ACHN (cell line): ENCODE measurements at places on chromosomes 2 and 18.

DNA sequence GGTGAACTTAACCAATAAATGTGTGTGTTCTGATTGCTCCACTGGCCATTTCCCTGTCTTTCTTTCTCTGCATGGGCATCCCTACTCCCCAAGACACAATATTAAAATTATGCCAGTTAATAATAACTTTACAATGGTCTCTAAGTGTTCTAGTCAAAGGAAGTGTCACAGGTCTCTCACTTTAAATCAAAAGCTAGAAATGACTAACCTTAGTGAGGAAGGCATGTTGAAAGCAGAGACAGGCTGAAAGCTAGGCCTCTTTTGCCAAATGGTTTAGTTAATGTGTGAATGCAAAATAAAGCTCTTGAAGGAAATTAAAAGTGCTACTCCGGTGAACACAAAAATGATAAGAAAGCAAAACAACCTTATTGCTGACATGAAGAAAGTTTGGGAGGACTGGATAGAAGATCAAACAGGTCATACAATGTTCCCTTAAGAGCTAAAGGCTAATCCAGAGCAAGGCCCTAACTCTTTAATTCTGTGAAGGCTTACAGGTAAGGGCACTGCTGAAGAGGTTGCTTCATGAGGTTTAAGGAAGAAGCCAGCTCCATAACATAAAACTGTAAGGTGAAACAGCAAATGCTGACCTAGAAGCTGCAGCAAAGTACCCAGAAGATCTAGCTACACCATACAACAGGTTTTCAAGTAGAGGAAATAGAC, 44.0 kb upstream of the ARHGAP15 start:
- no peak for DNase-seq

GRCh38 chr18:79042276-79042675, 26.9 kb upstream of the ATP9B start:
- no peak for DNase-seq

DNA sequence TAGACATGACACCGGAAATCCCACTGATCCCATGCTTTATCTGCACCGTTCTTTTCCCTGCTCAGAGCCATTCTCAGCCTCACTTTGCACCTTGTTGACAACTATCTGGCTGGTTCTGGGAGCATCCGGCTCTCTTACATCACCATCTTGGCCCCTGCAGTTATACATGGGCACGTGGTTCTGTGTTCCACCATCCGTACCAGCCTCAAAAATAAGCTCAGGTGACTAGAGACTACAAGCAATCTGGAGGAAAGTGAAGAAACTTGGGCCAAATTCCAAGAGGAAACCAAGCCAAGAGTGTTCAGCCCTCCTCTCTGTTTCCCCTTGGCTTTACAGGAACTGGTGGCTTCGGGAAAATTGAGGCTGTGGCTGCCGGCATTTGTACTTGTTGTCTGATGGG, 244.6 kb upstream of the ACVR2A start:
- no peak for DNase-seq

DNA sequence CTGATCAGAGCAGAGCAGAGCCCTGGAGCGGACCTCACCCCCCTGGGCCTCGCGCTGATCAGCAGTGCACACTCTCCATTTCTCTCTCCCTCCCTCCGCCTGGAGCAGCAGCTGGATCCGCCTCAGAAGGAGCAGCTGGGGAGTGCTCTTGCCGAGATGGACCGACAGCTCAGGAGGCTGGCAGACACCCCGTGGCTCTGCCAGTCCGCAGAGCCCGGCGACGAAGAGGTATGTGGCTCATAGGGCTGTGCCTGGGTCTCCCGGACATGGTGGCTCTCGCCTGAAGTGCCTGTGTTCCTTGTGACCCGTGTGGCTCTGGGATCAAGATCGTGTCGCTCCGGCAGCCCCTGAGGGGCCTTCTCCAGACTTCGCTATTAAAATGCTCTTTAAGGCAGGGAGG, 102.5 kb downstream of the USP40 start:
- no peak for DNase-seq

DNA sequence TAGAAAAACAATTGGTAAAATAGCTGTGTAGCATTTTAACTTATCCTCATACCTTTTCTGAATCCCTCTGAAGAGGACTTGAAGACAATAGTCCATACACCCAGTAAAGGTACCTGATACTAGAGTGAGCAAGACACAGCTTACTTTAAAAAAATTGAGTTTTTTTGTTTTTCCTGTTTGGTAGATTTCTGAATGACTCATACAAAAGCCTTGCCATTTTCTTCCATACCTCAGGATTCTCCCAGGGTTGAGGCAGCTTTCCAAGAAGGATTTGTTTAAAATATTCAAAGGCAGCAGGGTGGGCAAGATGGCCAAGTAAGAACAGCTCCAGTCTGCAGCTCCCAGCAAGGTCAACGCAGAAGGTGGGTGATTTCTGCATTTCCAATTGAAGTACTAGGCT, 551.0 kb upstream of the LRATD1 start:
- no peak for DNase-seq

GRCh38 chr18:40365526-40365925, 1589.5 kb upstream of the PIK3C3 start:
- DNase-seq, result no peak

GRCh38 chr2:108330979-108331378, 42.3 kb downstream of the SULT1C2 start:
- no peak for DNase-seq

DNA sequence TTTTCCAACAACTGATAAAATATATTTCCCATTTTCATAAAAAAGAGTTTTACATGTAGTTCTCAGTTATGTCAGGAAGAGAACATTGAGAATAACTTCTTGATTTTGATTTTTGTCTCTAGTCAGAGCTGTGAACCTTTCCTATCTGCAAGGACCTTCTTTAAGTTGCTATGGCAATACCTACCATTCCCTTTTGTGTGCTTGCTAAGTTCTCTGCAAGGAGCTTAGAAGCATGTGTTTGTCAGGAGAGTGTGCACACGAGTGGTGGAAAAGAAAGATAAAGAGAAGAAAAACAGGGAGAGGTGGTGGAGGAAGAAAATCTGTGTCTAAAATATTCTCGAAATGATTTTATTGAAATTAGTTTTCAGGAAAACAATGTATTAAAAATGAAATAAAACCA, 140.3 kb upstream of the SLC8A1 start:
- no peak for DNase-seq

DNA sequence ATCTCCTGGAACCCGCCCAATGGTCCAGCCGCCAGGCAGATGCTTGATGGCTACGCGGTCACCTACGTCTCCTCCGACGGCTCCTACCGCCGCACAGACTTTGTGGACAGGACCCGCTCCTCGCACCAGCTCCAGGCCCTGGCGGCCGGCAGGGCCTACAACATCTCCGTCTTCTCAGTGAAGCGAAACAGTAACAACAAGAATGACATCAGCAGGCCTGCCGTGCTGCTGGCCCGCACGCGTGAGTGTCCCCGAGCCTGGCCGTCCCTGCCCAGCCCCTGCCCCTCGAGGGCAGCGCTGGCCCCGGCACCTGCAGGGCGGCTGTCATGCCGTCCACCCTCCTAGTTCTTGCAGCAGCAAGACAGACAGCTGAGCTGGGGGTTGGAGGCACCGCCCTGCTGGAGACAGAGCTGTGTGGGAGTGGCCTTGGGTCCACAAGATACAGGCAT, 36.7 kb downstream of the MTERF4 start:
- DNase-seq, result no peak

GRCh38 chr2:113234721-113235346, 43.9 kb downstream of the PAX8 start:
- DNase-seq, result no peak
